ENCODE measurements at places on chromosomes 5 and 9.

DNA sequence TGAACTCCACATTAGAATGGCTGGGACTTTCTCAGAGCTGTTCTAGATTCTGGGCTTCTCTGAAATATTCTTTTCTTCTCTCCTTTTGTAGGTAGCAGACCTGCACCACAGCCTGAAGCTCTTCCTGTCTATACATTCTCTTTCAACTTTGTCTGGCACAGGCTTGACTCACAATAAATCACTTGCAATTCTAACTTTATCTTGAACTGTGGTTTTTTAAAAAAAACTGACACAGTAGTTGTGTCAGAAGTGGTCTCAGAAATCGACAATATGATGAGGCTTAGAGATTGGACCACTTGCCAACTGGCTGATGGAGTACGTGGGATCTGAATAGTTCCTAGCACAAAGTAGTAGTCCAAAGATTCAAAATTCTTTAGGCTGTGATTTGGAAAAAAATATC is 24.1 kb upstream of the CDH9 start:
- no peak for DNase-seq

GRCh38 chr5:173018358-173018757 is 34.8 kb downstream of the ATP6V0E1 start:
- DNase-seq, result no peak

- no peak for DNase-seq
These were observed 160.8 kb upstream of the CDKN2B start for GRCh38 chr9:22169727-22170503.

DNA sequence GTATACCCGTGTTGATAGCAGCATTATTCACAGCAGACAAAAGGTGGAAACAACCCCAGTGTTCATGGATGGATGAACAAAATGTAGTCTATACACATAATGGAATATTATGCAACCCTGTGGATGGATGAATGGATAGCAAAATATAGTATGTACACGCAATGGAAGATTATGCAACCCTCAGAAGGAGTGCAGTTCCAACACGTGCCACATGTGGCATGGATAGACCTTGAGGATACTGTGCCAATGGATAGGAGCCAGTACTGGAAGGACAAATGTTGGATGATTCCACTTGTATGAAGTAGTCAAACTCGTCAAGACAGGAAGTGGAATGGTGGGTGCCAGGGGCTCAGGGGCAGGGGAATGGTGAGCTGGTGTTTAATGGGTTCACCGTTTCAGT is 44.9 kb downstream of the PLEKHG4B start:
- DNase-seq, result no peak

- DNase-seq, result no peak
These were observed 1867.3 kb downstream of the EFNA5 start for GRCh38 chr5:105803431-105803830.

GRCh38 chr9:104783588-104783987 is 19.7 kb downstream of the NIPSNAP3B start:
- no peak for DNase-seq

- DNase-seq, result no peak
These were observed 26.8 kb upstream of the ANKRD33B start for GRCh38 chr5:10536931-10537579.

GRCh38 chr5:133304707-133305216 is 252.9 kb downstream of the HSPA4 start:
- DNase-seq, result no peak

GRCh38 chr5:50958852-50959457 is 292.5 kb downstream of the PARP8 start:
- DNase-seq, result no peak

GRCh38 chr9:6758248-6758497 is 400 bp downstream of the KDM4C start:
- no peak for DNase-seq

DNA sequence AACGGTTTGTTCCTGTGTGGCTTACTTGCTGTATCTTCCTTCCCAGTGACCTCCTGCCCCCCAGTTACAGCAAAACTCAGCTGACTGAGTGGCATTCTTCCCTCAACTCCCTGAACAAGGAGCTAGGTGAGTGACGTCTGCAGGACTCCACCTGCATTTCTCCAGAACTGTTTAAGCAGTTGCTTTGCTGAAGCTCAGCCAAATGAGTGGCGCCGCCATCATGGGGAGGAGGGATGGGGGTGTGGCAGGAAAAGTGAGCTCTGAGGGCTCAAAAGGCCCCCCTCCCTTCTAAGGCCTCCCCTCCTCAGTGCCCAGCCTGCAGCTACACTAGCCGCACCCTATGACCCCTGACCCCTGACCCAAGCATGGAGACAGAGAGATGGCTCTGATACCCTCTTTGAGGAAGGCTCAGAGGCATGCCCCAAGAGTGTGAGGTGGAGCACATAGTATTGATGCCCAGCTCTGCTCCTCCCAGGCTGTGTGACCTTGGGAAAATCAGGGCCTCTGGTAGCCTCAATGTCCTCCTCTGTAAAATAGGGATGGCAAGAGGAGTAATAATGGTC is 12.7 kb downstream of the CCDC180 start:
- no peak for DNase-seq

- no peak for DNase-seq
These were observed 10.1 kb upstream of the NRARP start for GRCh38 chr9:137311986-137312851.

GRCh38 chr9:122812736-122813135 is 12.8 kb downstream of the OR1K1 start:
- DNase-seq, result no peak

DNA sequence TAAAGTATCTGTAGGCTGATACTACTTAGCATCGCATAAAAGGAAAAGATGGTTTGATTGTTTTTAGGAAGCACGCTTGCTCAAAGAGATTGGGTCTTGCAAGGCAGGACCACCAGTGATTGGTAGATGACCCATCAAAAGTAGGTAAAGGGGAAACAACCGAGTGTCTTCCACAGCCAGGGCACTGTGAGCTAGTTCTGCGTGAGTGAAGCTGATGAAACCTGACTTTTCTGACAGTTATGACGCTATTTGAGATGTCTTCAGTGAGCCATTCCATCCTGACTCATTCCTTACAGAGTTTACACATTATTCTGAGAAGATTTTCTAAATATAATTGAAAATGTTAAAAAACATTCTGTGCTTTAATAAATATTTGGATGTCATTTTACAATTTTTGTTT is 49.7 kb downstream of the BASP1 start:
- DNase-seq, result no peak

GRCh38 chr5:40202814-40203440 is 476.8 kb upstream of the PTGER4 start:
- no peak for DNase-seq

- no peak for DNase-seq
These were observed 415.0 kb downstream of the ARHGEF28 start for GRCh38 chr5:74040811-74041491.

DNA sequence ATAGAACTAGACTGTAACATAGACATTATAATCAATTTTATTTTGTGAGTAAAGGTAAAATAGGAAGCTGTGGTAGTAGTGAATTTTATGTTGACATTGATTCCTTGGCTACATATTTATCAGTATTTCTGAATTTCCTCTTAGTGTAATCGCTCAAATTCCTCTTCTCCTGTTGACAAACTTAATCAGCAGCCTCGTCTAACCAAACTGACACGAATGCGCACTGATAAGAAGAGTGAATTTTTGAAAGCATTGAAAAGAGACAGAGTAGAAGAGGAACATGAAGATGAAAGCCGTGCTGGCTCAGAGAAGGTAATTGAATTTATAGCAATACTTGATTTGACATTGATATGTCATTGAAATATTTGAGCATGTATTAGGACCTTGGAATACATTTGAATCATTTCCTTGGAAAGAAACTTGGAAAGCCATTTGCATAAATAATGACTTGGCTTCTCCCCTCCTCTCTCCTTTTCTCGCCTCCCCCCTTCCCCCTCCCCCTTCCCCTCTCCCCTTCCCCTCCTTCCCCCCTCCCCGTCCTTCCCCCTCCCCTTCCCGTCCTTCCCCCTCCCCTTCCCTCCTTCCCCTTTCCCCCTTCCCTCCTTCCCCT is 75.5 kb downstream of the GPBP1 start:
- no peak for DNase-seq

DNA sequence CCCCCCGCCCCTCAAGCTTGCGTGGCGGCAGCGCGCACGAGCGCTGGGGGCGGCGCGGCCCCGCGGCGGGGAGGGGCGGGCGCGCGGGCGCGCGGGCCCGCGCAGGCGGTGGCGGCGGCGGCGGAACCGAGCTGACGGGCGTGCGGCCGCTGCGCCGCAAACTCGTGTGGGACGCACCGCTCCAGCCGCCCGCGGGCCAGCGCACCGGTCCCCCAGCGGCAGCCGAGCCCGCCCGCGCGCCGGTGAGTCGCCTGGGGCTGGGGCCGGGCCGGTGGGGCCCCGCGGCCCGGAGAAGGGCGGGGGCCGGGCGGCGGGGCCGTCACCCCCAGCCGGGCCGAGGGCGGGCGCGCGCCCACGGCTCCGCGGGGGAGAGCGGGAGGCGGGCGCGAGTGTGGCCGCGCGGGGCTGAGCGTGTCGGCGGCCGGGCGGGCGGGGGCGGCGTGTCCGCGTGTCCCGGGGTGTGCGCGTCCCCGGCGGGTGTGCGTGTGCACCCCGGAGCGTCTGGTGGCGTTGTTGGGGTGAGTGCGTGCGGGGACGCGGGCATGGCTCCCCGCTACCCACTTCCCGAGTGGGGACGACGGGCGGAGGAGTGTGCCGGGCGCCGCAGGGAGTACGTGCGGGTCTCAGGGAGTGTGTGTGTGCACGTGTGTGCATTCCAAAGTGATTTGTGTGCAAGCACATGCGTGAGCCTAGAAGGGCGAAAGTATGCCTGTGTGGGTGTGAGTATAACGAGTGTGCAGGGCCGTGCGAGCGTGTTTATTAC is at the start of gene NEK6:
NEK6 (plus strand) TSS at position 106 of the 763 bp plus-strand sequence. CDS start 44,016 bp downstream, outside the sequence.
- no peak for DNase-seq

DNA sequence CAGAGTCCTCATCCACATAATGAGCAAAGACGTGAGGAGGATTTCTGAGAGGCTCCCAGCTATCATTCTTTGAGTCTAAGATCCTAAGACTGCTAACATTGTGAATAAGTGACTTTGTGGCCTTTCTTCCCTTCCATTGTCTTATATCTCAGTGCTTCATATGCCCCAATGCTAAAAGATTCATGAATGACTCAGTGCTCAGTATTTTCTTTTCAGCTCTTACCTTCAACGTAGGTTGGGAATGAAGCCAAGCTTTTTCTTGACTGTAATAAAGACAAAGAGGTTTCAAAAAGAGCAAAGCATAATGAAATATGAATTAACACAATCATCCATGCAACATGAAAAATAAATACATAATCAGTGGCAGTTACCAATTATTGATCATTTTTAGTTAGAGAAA is 146.4 kb downstream of the ENTREP1 start:
- no peak for DNase-seq

GRCh38 chr5:35031276-35031675 is 16.5 kb downstream of the AGXT2 start:
- DNase-seq, result no peak

GRCh38 chr5:84086511-84086910 is 298.2 kb downstream of the EDIL3 start:
- DNase-seq, result no peak

DNA sequence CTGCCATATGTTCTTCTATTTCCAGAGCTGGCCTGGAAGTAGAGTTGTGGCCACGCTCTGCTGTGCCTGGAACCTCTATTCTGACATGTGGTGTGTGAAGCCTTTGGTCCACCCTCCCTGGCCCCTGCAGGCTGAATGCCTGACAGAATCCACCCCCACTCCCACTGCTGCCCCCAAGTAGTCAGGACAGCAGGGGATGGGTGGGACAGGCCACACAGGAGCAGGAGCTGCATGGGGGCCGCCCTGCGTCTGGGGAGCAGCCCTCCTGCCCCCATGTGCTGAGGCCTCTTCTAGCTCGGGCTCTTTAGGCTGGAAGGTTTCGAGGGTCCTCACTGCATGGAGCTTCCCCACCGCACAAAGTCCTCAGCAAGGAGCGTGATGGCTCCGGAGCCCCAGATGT is 32.6 kb upstream of the IRX4 start:
- no peak for DNase-seq

GRCh38 chr9:134562146-134562849 is 79.3 kb upstream of the COL5A1 start:
- no peak for DNase-seq

DNA sequence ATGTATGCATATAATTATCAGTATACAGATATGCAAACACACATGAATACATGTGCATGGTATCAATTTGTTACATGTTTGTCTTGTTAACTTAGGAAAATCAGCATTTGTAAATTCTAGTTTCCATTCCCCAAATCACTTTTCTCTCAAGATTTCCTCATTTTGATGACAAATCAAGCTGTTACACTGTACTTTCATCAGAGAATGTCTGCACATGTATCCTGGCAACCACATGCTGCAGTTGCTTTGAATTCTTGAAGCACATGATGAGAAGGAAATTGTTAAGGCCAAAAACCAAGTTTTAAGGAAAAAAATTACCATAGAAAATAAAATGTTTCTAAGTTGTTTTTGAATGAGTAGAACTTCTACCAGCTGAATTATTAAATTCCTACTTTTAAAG is 1834.5 kb downstream of the EFNA5 start:
- DNase-seq, result no peak

DNA sequence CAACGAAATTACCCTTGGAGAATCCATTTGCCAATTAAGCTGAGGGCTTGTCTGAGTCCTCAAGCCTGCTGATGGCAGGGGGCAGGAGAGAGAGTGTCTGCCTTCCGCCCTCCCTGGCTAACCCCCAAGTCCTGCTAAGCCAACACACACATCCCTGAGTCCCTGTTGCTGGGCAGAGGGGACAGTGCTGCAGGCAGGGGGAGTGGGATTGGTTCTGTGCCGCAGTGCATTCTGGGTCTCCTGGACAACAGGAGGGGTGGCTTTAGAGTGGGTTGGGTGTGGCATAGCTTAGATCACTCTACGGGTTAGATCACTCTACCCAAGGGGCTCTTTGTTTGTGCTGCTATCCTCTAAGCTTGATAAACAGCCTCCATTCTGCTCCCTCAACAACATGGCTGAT is 427.7 kb downstream of the CDK5RAP2 start:
- peak; percentile 1 for DNase-seq

GRCh38 chr5:34563931-34564709 is 92.0 kb upstream of the RAI14 start:
- DNase-seq, result no peak

GRCh38 chr5:121910036-121910435 is 51.7 kb upstream of the SRFBP1 start:
- no peak for DNase-seq

DNA sequence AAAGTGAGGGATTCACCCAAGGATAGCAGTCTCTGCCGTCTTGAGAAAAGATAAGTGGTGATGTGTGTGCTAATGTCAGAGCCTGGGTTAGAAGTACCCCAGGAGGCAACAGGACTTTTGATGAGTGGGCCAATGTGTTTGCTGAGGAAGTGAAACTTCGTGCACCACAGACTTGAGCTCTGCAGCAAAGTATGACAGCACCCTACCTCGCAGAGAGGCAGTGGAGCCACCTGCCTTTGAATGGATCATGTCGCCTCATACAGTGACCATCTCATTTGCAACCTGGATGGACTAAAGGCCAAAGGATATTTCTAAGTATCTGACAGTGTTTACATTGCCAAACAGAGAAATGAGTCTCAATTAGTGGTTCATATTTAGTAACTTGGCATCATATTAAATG is 593.9 kb upstream of the GRAMD2B start:
- DNase-seq, result no peak

GRCh38 chr9:107386396-107386795 is 103.2 kb downstream of the KLF4 start:
- DNase-seq, result no peak

- DNase-seq, result no peak
These were observed 40.3 kb downstream of the MPDZ start for GRCh38 chr9:13239208-13239607.
